ENCODE measurements at places on chromosomes 1 and 21.
A peak's percentile ranks its signal among the peaks of the same experiment; 100 is the strongest.

GRCh38 chr21:38798481-38798882 is 7.2 kb upstream of the ETS2 start:
- no peak for DNase-seq

- no peak for DNase-seq
Measured at GRCh38 chr21:29555601-29556000, 256.9 kb downstream of the BACH1 start.

- no peak for DNase-seq
Measured at GRCh38 chr1:173128742-173129141, 78.0 kb upstream of the TNFSF18 start.

- no peak for DNase-seq
Measured at GRCh38 chr1:25880518-25880917, 5.0 kb upstream of the PAQR7 start.

DNA sequence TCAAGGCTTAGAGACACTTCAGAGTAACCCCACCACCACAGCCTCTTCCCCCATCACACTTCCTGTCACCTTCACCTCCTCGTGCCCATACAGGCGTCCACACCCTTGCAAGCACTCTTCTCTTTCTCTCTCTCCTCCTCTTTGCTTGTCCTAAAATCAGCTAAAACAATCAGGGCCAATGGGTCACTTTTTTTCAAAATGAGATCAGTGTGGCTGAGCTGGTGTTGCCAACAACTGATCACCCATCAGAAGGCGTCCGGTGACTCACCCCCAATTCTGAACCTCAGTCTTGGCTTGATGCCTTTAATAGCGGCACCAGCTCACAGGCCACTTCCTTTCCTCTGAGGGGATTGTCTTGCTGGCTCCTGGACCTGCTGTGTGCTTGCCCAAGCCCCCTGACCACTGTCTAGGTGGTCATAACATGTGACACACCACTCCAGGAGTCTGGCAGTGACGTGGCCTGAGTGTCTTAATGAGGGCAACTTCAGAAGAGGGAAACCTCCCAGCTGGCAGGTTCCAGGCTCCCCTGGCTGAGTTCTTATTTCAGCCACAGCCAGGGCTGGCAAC is 1.6 kb downstream of the DRAXIN start:
- peak; percentile 24 for DNase-seq

GRCh38 chr1:12375133-12375829 is 145.5 kb downstream of the VPS13D start:
- no peak for DNase-seq

DNA sequence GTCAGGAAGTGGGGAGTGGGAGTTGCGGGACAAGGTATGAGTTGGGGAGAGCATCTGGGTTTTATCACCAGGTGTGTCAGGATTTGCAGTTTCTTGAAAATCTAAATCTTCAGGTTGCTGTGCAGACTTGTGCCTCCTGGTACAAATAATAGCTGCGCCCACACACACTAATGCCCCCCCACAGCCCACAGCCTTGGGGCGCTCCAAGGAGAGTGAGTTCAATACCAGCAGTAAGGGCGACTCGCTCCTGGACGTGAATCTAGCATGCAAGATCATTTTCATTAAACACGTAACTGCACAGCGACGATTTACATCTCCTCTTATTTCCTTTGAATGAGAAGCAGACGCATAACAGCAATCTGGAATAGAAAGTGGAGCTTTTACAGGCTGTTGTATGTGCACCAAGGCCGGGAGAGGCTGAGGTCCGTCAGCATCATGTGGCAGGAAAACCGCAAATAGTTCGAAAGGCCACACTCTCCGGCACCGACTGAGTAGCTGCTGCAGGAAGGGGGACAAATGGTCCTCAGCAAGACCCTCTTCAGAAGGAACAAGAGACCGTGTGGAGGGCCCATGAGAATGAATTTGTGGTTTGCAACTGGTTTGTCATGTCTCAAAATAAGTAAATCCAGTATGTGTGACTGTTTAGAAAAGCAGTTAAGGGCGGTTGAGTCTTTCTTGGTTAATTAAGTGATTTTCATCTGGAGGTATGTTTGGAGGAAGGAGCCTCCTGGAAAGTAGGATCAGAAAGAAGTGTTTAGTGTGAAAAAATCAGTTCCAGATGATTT is 439.5 kb downstream of the SMYD3 start:
- DNase-seq: no peak

GRCh38 chr1:216456682-216457081 is 33.4 kb upstream of the USH2A start:
- no peak for DNase-seq

All from stimulated activated CD8-positive, alpha-beta memory T cell treated with anti-CD3 and anti-CD28 coated beads, Interleukin-2, amount 100 ng/mL, for 1 hour (primary cell).